Activated CD4-positive, alpha-beta T cell treated with anti-CD3 and anti-CD28 coated beads, Interleukin-2, amount 50 U/mL, for 1 hour (primary cell): ENCODE measurements at places on chromosomes 5 and 9.

- DNase-seq = no peak
These were observed 5.0 kb downstream of the LAMC3 start for GRCh38 chr9:131013771-131014676.

DNA sequence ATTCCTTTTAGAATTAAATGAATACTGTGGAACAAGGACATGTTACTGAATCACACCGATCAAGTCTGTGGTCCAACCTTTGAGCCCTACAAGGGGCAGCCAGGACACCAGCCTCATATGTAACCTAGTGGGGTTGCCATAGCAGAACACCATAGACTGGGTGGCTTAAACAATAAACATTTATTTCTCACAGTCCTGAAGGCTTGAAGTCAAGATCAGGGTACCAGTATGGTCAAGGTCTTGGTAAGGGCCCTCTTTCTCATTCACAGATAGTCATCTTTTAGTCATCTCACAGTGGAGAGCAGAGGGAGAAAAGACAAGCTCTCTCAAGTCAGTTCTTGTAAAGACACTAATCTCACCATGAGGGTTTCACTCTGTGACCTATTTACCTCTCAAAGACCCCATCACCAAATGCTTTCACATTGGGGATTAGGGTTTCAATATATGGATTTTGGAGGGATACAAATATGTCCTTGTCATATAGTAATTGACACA, 422.5 kb downstream of the GADD45G start:
- no peak for DNase-seq

- no peak for DNase-seq
These were observed 8.3 kb downstream of the BTF3 start for GRCh38 chr5:73506459-73506955.

- no peak for DNase-seq
These were observed 1249.5 kb upstream of the CDH18 start for GRCh38 chr5:21237461-21237860.

- DNase-seq = no peak
These were observed 118.7 kb downstream of the GAS1 start for GRCh38 chr9:86828631-86829030.

GRCh38 chr9:37198831-37199230, 78.5 kb downstream of the ZCCHC7 start:
- DNase-seq = no peak

- DNase-seq = no peak
These were observed 46.9 kb downstream of the AHRR start for GRCh38 chr5:368183-369084.

DNA sequence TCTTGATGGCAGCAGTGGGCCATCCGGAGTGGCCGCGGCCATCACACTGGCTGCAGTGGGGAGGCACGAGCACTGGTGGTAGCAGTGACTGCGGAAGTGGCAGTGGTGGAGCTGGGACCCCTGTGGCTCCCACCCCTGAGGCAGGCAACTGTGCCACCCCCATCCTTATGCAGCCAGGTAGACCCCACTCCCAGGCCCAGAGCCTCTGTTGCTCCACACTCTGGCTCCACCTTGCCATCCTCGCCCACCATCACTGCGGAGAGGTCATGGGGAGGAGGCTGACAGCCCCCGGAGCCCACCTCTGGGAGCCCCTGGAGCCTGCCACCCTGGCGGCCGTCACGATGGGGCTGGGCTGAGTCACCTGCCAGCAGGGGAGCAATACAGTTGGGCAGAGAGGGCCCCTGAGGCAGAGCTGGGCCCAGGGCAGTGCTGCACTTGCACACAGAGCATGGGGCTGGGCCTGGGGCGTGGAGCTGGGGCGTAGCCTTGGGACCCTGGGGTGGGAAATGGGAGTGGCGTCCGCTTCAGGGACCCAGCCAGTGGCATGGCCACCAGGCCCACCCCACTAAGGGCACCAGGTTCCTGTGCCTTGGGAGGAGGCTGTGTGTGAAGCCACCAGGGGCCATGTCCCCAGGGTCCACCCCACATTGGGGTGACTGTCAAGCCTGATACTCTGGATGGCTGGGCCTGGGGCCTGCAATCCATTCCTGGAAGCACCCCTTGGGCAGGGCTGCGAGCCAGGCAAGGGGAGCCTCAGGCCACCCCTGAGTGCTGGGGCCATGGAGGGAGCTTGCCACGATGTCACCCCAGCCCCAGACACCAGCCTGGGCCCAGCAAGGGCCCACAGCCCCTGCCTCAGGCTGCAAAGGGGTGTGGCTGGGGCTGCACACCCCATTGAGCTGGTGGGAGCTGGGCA, 7.7 kb downstream of the AMBP start:
- no peak for DNase-seq

DNA sequence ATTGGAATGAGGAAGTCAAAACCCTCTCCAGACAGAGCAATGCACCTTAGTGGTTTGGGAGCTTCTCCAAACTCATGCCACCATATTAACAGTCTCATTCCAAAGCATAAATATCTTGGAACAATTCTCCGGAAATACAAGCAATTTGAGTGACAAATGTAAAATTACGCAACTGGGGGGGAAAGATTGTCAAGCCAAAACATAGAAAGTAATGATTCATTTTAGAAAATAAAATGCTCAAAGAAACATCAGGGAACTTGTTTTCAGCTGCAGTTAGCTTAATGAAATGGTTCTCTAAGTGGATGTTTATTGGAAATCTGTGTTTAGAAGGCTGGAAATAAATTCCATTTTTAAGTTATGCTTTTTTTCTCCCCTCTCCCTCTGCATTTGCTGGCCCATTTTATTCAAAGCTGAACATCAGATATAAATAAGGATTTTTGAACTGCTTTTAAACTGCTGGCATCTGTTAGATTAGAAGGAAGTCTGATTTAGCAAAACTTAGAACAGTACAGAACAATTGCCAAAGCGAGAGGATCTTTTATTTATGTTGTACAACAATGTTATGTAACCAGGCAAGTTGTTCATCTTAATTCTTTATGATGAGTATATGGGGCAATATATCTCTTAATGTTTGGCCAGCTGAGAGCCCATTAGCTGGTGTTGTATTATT, 551.9 kb downstream of the PRELID2 start:
- DNase-seq = no peak
